Hypothalamus (tissue), 51 donors: ENCODE measurements at places on chromosomes 12 and 14.
A peak's percentile ranks its signal among the peaks of the same experiment; 100 is the strongest.

GRCh38 chr12:131892711-131893604 lies 1.5 kb upstream of the ULK1 start:
- no peak for DNase-seq

DNA sequence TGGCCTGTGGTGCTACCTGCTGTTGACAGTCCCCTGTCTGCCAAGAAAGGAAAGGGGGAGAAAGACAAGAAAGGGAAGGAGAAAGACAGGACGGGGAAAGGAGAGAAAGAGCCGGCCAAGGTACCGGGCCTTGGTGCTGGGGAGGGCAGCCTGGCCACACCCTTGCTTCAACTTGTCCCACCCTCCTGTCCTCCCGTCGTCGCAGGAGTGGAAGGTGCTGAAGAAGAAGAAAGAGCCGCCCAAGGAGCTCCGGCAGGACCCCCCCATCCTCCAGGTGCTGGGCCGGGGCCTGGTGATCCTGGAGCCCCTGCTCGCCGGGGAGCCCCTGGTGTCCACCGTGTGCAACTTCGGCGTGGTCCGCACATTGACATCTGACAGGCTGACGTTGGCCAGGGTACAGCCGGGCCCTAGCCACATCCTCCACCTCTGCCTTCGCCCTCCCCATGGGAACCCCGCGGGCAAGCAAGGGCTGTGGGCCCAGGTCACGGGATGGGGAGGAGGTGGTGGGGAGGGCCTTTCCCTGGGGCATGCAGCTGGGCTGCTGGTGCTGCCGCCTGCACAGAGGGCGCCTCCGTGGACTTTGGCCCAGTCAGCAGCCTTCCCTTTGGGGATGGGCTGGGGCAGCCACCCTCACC lies 2.9 kb upstream of the B3GNT4 start:
- DNase-seq, result no peak

DNA sequence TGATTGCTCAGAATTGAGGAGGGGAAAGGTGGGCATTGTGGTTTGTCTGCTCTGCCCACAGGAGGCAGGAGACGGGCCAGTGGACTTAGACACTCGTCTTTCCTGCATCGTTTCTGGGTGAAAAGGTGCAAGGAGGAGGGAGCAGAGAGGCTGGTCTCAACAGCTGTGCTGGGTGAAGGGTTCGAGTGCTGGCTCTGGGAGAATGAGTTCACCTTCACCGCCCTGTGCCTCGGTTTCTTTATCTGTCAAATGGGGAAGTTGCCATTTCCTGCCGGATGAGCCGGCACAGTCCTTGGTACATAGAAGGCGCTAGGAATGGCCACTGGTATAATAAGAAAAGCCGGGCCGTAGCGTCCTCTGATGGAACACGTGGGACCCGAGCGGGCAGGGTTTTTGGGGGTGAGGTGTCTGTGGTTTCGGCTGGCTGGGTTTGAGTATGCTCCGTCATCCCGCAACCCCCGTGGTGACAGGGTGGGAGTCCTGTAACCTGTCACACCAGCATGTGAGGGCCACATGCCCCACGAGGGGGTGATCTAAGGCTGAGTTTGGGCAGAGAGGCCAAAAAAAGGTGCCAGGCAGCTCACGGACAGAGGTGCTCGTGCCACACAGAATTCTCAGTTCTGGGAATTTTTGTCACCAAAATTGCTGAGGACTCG lies 7.3 kb downstream of the BCL7A start:
- no peak for DNase-seq

DNA sequence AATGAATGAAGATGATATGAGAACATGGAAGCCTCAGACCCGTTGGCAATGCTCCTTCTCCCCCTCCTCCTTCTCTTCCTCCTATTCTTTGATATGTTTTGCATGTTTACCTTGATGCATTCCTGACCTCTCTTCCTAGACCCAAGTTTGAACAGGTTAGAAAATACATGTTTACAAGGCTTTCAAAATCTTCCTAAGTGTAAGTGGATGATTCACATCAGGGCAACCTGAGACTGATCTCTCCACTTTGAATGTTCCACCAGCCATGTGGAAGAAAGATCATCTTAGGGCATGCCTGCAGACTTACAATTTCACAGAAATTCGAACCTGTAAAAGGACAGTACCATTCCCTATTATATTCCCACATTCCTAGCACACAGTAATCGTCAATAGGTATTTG lies 18.0 kb upstream of the LDHB start:
- DNase-seq, result no peak

GRCh38 chr14:91012045-91012444 lies 48.4 kb downstream of the RPS6KA5 start:
- DNase-seq, result no peak

GRCh38 chr12:43235721-43236120 lies 316.3 kb downstream of the ADAMTS20 start:
- no peak for DNase-seq

DNA sequence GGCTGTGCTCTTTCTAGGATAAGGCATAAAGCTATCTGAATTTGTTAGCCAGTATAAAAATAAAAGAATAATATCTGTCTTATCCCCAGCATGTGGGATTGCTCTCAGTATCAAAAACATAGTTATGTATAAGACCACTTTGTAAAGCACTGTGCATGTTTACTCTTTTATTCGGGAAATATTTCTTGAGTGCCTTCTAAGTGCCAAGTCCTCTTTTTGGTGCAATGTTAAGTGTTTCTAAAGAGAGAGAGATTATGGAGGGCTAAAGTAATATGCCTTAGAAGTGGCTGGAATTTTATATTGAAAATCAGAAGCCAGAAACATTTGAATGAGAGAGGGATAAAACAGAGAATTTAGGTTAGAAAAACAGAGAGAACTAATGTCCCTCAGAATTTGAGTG lies 212.0 kb downstream of the ALG10B start:
- no peak for DNase-seq

GRCh38 chr14:101736585-101736984 lies 24.9 kb upstream of the PPP2R5C start:
- DNase-seq, result no peak

DNA sequence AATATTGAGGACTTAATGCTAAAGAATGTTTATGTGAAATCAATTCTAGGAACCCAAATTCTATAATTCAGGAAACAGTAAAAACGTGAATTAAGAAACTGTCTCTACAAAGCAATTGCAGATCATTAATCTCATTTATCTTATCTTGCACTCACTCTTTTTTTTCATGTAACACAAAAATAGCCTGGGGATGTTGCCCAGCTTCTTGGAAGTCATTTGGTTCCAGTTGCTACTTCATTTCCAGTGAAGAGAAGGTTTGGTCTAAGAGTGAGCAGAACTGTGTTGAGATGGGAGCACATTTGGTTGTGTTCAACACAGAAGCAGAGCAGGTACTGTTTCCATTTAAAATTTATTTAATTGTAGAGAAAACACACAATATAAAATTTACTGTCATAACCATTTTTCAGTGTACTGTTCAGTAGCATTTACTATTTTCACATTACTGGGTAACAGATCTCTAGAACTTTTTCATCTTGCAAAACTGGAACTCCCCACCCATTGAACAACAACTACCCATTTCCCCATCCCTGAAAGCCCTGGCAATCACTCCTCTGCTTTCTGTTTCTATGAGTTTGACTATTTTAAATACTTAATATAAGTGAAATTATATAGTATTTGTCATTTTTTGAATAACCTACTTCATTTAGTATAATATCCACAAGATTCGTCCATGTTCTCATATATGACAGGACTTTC lies 9.7 kb downstream of the CLEC6A start:
- no peak for DNase-seq

GRCh38 chr12:114664651-114665320 lies 19.2 kb downstream of the TBX3 start:
- DNase-seq, result no peak

- no peak for DNase-seq
Observed at GRCh38 chr12:54010972-54011664, 2.3 kb downstream of the HOXC8 start.

DNA sequence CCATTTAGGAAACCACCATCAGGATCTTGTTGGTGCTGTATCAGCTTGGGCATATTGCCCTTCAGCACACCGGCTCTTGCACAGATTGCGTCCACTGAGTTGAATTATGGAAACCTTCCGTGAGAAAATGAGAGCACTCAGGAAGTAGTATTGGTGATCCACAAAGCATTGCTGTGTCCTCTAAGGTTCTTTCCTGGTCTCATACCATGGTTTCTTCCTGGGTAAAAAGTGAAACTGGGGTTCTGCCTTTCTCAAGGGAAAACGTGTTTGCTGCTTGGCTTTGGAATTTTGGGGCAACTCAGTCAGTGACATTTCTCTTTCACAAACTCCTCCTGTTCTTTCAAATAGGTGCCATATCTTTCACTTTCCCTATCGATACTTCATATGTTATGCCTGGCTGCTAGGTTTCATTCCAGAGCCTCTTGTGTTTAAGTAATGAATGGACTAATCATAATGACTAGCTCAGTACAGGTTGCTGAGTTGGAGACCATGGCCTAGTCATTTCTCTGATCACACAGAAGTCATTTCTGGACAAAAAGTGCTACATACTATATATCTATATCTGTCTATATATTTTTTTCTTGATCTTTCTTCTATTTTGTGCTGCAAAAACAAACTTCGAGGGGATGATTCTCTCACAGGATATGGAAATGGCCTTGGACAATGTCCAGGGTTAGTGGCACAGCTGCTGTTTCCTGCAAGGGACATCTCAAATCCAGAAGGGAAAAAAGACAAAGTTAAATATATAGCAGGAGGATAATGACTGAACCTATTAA lies 423.4 kb downstream of the ZFP36L1 start:
- no peak for DNase-seq

- peak; percentile 32 for DNase-seq
Observed at GRCh38 chr12:11812586-11813437, 163.3 kb downstream of the ETV6 start.

DNA sequence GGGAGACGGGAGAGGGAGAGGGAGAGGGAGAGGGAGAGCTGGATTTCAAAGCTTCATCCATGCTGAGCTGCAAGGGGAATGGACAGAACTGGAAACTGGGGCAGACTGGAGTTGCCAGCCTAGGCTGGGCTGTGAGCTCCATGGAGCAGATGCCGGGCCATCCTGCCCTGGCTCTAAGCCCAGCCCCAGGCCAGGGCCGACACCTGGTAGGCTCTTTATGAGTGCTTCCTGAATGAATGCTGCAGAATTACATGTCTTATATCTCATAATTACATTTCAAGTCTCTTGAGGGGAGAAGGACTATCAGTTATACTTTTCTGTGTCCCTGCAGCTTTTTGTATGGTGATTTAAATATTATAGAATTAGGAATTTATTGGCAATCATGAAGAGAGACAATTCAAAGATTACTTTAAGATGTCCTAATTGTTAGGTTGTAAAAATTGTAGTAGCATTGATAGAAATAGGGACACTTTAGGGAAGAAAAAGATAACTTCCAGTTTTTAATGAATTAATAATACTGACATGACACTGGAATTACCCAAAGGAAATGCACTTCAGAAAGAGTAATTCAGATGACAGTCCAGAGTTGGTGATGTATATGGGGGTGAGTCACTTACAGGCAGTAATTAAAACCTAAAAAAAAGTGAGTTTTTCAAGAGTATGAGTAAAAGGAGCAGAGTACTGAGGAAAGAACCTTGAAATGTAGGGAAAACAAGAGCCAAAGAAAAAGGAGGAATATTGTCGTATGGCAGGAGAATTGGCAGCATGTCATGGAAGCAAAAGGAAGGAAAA lies 29.0 kb downstream of the SCYL2 start:
- DNase-seq, result no peak

DNA sequence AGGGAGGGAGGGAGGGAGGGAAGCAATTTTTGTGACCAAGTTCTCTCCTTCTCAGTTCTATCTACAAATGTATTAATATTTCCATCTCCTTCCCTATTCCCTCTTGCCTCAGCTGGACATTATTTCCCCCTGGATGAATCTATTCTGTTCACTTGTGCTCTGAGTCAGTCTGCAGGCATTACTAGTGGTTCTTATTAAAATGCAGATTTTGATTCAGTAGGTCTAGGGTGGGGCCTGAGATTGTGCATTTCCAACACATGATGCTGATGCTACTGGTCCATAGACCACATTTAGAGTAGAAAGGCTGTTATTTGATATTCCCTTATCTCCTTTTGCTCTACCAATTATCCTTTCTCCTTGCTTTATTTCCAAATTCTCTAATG lies 40.1 kb upstream of the YAF2 start:
- no peak for DNase-seq

DNA sequence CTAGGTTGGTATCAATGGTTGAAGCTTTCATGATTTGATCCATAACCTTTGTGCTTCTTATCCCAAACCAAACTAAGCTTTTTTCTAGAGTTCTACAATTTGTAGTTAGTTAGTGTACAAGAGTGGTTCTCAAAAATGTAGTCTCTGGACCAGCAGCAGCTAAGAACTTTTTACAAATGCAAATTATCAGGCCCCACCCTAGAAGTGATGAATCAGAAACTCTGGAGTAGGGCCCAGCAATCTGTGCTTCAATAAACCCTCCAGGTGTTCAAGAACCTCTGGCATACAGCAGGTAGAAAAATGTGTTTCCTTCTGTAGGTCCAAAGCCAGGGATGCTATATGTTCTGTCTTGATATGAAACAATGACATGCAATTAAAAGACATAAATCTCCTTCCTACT lies 26.1 kb upstream of the ACTR6 start:
- DNase-seq, result no peak

GRCh38 chr14:26594756-26595545 lies 2.9 kb downstream of the NOVA1 start:
- DNase-seq, result no peak

GRCh38 chr14:55180434-55180833 lies 11.0 kb downstream of the DLGAP5 start:
- no peak for DNase-seq

- DNase-seq, result no peak
Observed at GRCh38 chr12:23906329-23906728, 43.1 kb downstream of the SOX5 start.

DNA sequence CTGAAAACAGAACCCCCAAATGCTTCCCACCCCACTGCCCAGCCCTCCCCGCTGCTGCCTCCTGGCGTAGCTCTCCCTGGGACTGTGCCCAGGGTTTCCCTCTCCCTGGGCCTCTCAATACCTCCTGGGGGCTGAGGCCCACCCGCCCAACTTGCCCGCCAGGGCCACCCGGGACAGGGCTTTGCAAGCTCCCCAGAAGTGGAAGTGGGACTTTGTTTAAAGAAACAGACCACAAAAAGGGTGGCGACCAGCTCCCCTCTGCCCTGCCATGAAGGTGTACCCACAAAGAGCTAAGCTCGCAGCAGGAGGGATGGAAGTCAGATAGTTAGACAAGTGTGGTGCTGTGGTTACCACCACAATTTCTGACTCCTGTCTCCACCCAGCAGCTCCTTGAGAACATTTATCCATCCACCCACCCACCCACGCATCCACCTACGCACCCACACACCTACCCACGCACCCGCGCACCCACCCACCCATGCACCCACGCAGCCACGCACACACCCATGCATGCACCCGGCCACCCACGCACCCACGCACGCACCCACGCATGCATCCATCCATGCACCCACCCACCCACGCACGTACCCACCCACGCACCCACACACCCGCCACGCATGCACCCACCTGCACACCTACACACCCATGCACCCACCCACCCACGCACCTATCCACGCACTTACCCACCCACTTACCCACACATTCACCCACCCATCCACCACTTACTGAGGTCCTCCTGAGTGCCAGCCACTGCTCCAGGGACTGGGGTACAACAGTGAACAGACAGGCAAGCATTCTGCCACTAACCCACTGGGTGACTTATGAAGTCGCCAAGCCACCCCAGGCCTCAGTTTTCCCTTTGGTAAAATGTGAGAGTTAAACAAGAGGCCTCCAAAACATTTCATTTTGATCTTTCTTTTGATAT lies 127.3 kb downstream of the SCARB1 start:
- no peak for DNase-seq

- no peak for DNase-seq
Observed at GRCh38 chr12:28958553-28959195, 190.4 kb upstream of the FAR2 start.

- DNase-seq, result no peak
Observed at GRCh38 chr14:77000340-77001270, 27.9 kb downstream of the IRF2BPL start.

GRCh38 chr14:105248368-105249181 lies at the start of gene BTBD6:
TSS of gene BTBD6 (plus strand) at chr14:105248533. CDS start at chr14:105248712, 179 bp downstream.
- DNase-seq, result peak; percentile 39
